ENCODE measurements at places on chromosomes 1 and 21. TPM values are rescaled to one million over a fixed set of nuclear protein-coding genes. Genes with fewer than 3 reads are reported as not detected.

- no peak for DNase-seq
These were observed 17.9 kb upstream of the MIIP start for GRCh38 chr1:12001249-12001917.

DNA sequence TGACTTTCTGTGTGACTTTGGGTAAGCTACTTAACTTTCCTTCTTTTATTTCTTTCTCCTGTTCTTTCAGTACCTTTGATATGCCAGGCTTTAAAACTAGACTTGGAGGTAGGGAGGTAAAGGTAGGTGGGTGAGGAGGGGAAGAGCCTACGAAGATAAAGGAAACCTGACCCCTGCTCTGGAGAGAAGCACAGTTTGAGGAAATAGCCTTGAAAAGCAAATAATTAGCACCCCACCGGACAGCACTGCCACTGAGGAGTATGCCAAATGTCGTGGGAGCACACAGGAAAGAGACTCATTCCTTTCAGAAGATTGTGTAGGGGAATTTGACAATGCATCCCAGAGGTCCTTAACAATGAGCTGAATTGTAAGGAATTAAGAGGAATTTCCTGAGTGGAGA lies 65.2 kb upstream of the SPAG17 start:
- no peak for DNase-seq

DNA sequence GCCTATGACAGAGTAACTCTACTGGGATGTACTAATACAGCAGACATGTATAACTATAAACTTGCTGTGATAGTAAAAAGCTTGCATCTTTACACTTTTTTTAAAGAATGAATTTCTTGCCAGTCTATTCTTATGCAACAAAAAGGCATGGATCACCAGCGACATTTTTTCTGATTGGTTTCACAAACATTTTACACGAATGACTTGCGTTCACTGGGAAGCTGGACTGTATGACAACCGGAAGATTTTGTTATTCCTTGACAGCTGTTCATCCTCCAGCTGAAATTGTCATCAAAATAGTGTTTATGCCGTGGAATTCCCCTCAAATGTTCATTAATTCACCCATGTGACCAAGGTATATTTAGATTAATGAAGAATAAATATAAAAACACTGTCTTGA lies 131.0 kb downstream of the XPR1 start:
- DNase-seq: no peak

- no peak for DNase-seq
These were observed 247.2 kb downstream of the DUSP10 start for GRCh38 chr1:221494670-221495069.

- DNase-seq: no peak
These were observed 30.5 kb downstream of the CAMTA1 start for GRCh38 chr1:6815726-6816125.

- DNase-seq: no peak
These were observed 13.6 kb upstream of the PEAR1 start for GRCh38 chr1:156879876-156880275.

- no peak for DNase-seq
These were observed 91.6 kb downstream of the TBX19 start for GRCh38 chr1:168372307-168372706.

DNA sequence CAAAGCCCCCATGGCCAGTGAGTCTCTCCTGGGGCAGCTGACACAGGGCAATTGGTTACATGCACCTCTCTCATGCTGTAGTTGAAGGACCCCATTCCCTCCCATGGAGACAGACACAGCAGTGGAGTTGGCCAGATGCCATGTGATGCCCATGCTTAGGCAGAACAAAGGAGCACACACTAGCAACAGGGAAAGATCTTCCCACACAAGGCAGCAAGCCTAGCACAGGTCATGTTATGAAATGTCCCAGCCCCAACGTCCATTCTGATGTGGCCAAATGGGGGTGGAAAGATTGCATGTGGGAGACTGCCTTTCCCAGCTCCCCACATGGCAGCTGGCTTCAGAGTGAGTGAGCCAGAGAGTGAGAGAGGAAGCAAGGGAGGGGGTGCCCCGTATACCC lies 34.5 kb downstream of the AADACL4 start:
- DNase-seq: no peak

GRCh38 chr1:94952539-94952938 lies 25.6 kb upstream of the CNN3 start:
- DNase-seq: no peak

DNA sequence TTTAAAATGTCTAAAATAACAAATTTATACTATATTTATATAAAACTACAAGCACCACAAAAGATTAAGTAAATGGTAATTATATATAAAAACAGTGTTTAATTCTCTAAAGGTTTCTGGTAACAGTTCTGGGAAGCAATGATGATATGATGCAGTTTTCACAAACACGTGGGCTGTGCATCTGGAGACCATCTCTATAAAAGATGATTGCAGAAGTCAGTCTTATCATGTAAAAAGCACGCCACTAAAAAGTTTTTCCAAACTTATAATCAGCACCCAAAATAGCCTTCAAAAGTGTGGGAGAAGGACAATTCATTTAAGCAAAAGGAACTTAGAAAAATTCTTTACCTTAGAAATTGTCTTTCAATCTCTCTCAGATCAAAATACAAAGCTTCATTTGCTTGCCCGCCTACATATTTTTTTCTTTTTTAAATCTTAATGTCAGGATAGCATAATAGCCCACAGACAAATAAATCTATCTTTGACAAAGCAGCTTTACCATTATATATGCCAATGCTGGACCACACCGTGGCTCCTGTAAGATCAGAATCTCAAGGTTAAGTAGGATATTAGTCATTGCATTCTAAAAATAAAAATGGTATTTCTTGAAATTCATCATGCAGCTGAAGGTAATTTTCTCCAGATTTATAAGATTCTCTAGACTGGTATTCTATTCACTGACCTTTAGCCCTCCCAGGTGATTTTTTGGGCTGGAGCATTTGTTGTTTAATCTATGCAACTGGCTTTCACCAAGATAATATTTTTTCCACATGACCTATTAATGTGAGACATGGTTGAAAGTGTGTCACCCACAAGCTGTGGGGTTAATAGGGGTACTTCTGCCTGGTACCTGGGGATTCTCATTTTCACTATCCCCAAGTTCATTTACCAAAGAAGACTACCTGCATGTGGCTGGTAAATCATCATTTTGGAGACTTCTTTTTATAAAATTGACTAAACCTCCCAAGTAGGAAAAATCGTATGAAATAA lies 189.6 kb upstream of the ST6GALNAC5 start:
- DNase-seq: no peak

GRCh38 chr1:34984435-34984792 lies 733 bp downstream of the TMEM35B start:
- DNase-seq: no peak

DNA sequence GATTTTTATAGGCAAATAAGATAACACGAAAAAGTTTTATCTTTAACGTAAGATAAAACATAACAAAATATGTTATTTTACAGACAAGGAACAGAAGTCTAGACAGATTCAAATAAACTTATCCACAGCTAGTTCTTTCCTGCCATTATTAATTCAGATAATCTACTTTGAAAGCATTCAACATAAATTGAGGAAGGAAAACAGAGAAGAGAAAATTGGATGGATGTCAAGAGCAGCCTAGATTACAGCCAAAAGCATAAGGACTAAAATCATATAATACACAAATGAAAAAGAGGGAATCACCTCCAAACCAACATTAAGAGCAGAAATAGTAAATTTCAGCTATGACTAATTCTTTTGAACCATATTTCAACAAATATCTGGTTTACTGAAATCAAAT lies 15.5 kb downstream of the TRIM33 start:
- DNase-seq: no peak

GRCh38 chr1:196680107-196680506 lies 28.3 kb downstream of the CFH start:
- no peak for DNase-seq

DNA sequence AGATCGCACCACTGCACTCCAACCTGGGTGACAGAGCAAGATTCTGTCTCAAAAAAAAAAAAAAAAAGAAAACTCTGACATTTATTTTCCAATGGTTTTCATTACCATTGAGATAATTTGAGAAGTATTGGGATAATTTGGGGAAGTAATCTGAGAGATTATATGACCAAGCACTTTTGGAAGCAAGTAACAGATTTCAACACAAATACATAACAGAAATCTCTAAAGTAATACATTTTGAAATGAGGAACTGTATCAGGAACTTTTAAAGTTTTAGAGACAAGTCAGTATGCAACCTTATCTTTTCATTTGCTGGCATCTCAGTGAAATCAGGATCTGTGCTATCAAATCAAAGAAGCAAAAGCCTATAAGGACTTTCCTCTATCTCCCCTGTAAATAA lies 25.4 kb upstream of the SLC16A1 start:
- DNase-seq: no peak

GRCh38 chr1:244049162-244050013 lies 1.7 kb upstream of the ZBTB18 start:
- peak; percentile 45 for DNase-seq

DNA sequence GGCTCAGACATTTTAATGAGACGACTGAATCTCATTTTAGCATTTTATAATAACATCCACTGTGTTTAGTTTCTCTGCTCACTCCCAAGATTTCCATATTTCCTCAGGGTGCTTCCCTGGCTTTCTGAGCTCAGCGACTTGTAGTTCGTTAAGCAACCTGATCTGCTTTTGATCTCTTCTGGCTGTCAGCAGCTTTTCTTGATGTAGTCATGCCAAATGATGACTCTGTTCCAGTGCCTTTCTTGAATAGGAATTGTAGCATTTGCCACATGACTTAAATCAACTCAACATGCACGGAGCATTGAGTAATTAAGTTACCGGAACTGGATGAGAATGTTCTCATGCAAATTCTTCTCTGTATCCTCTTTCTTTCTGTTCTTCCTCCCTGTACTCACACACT lies 246.1 kb downstream of the FMN2 start:
- DNase-seq: no peak

GRCh38 chr1:25066731-25067517 lies 136.8 kb upstream of the RUNX3 start:
- no peak for DNase-seq

GRCh38 chr1:172549621-172550280 lies 16.8 kb downstream of the SUCO start:
- no peak for DNase-seq

GRCh38 chr1:88060112-88060673 lies 623.9 kb upstream of the PKN2 start:
- no peak for DNase-seq

DNA sequence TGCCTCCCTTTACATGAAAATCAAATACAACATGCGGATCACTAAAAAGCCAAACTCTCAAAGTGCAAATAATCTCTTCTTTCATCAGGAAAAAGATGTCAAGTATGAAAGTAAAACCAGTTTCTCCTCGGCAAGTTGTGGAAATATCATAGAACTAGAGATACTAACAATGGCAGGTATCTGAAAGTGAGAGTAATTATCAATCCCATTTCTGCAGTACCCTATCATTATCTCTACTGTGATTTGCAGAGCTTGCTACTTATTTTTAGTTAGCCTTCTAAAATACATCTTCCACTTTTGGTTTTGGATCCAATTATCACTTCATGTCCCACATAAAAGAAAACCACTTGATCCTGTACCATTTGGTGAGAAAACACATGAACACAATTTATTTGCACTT lies 3.0 kb downstream of the TP53BP2 start:
- DNase-seq: no peak

- DNase-seq: no peak
These were observed 137.3 kb upstream of the SPAG17 start for GRCh38 chr1:118322331-118322730.

DNA sequence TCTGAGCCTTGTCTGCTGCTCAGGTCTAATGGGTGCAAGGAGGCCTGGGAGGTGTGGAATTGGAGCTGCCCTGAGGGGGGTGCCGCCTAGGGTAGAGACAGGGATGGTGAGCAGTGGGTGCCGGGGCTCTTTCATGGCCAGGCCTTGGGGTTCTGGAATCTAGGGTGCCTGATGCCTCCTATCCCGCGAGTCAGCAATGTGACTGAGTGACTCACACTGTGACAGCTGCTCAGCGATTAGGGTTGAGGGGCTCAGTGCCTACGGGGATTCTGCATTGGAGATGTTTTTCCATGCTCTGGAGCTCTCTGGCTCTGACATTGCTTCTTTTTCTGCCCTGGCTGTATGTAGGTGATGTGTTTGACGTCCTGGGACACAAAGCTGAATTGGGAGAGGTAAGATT lies 16.8 kb downstream of the ATP8B2 start:
- DNase-seq: no peak

DNA sequence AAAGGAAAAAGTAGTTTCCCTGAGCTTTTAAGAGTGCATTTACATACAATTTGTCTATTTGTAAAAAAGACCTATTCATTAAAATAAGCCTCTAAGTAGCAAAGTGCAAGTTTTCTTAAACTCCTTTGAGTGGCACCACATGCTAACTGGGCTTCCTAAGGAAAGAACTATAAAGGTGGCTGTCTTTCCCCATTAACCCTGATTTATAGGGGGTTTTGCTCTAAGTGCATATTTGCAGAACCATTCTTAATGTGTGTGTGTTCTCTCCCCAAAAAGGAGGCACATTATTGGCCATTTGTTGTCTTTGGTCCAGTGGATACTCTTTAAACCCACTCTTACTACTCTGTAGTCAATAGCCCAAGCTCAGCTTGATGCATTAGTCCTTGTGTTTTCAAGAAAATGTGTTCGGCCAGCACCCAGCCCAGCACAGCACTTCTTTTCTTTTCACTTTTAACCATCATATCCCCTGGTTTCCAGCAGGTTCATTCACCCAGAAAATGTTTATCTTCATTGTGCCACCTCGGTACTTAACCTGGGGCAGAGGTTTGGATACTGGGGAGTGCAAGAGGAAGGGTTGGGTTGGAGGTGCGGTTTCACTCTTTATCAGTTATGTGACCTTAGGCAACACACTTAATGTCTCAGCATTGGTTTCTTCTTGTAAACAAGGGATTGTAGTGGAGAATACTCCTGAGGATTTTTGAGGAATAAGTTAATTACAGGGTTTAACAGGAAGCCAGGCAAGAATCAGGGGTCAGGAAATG lies 161.9 kb upstream of the UBE2U start:
- DNase-seq: no peak

- peak; percentile 94 for DNase-seq
These were observed 32.3 kb downstream of the SLC9A1 start for GRCh38 chr1:27122652-27123051.

DNA sequence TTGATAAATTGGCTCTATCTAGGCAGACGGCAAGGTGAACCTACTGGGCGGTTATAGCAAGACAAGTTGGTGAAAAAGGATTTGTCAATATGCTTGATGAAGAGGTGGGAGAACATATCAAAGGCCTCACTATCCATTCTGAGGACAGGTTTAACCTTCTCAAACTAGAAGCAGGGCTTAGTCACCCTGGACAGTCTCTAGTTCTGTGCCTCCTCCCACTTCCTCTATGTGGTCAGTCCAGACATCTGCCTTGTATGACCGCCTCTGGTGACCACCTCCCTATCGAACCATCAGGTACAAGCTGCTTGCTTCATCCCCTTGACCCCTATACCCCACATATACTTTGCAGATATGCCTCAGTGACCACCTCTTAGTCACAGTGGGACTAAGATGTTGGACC lies 2.3 kb upstream of the SCYL3 start:
- no peak for DNase-seq

The S100A2 gene
- 1.0 TPM for total RNA-seq

The PCSK9 gene
- 48.9 TPM for total RNA-seq

The PADI3 gene
- not detected for total RNA-seq

The MRPL24 gene
- 39.1 TPM for total RNA-seq

The GATAD2B gene
- total RNA-seq: 36.5 TPM

The ITLN2 gene
- not detected for total RNA-seq

The CTSS gene
- 210 TPM for total RNA-seq

The SMG7 gene
- 55.2 TPM for total RNA-seq

The GPX7 gene
- total RNA-seq: 6.0 TPM

The GREM2 gene
- total RNA-seq: 3.6 TPM

The TEDDM1 gene
- not detected for total RNA-seq

The KRTAP23-1 gene
- not detected for total RNA-seq

The HTR6 gene
- total RNA-seq: not detected

The PROK1 gene
- total RNA-seq: not detected

The LCE2C gene
- total RNA-seq: not detected

The TLR5 gene
- total RNA-seq: 1.7 TPM

Measured in colonic mucosa (tissue), 4 donors.